AG04449 (cell line): ENCODE measurements at places on chromosomes 1 and 21.

GRCh38 chr21:44043613-44044012, 31.5 kb downstream of the TRAPPC10 start:
- no peak for DNase-seq

GRCh38 chr1:26972390-26972789, 12.1 kb upstream of the KDF1 start:
- DNase-seq, result no peak

GRCh38 chr1:208029381-208030287, 118.7 kb upstream of the CD34 start:
- DNase-seq, result no peak

GRCh38 chr1:15472587-15472986, 3.3 kb upstream of the CELA2B start:
- no peak for DNase-seq

DNA sequence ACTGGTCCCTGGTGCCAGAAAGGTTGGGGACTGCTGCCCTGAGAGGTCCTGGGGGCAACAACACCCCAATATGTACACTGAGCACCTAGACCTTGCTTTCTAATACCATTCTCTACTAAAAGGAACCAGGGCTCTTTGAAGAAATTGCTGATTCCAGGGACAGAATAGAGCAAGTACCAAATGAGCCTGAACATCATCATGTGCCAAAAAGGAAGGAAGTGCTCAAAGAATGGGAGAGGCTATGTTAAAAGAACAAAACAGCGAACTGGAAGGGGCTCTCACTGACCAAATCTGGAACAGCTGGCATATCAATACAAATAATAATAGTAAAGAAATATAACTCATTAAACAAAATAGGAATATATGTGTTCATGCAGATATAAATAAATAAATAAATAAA, 50.8 kb downstream of the PIK3R3 start:
- no peak for DNase-seq

GRCh38 chr1:7281821-7282220, 489.3 kb upstream of the VAMP3 start:
- DNase-seq, result no peak
